PC-3 (cell line): ENCODE measurements at places on chromosomes 16 and 17. TPM values are rescaled to one million over a fixed set of nuclear protein-coding genes. Genes with fewer than 3 reads are reported as not detected.

Gene TBC1D3K
- total RNA-seq = not detected in 2 replicates

Gene DHX38
- total RNA-seq = 61.2 and 78.6 TPM in 2 replicates

Gene KRTAP9-4
- not detected in 2 replicates for total RNA-seq

Gene RNPS1
- 131 and 154 TPM in 2 replicates for total RNA-seq

Gene CYLD
- total RNA-seq = 8.5 and 8.6 TPM in 2 replicates
